CD4-positive, alpha-beta T cell treated with Interferon alpha-2 for 1 hour (primary cell): ENCODE measurements at places on chromosomes 16 and 17.

DNA sequence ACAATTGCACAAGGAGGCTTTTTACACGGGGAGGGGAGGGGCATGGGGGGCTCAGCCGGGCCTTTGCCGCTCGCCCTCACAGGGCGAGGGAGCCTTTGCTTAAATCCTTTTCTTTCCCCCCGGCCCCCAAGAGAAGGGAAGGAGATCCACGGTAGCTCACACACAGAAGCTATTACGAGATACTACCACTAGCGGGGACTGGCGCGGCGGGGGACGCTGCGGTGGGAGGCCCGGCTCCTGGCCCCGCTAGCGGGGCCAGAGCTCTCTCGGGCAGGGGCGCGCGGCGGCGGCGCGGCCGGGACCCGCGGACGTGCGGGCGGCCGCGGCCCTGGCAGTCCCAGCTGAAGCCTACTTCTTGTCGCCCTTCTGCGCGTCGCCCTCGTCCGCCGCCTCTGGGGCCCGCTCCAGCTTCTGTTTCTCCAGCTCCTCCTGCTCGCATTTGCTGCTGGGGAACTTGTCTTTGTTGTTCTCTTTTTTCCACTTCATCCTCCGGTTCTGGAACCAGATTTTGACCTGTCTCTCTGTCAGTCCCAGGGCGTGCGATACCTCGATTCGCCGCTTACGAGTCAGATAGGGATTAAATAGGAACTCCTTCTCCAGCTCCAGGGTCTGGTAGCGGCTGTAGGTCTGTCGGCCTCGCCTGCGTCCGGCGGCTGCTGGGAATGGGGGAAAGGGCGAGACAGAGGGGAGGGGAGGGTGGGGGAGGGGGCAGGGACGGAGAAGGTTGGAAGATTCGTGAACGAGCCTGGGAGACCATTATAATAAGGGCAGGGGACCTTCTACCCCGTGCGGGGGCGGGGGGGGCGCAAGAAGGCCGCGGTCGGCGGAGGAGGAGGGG, 2.0 kb downstream of the HOXB8 start:
- peak; percentile 65 for DNase-seq

- no peak for DNase-seq
Observed at GRCh38 chr17:22337467-22337866, 645.1 kb downstream of the KCNJ18 start.

DNA sequence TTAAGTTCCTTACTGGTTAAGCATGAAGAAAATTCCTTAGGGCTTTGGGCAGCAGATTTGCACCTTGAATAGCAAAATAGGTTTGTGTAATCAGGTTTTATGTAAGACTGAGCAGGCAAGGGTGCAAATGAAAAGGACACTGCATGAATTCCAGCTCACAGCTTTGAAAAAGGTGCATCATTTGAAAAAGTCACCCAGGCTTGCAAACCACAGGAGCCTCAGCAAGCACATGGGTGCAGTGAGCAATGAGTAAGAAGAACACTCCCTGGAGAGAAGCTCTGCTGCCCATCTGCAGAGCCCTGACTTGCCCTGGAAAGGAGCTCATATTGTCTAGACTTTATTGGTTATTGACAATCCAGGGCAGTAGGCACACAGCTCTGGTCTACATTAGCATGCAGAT, 165.6 kb upstream of the KCNJ16 start:
- no peak for DNase-seq

GRCh38 chr16:1309888-1310831, 724 bp downstream of the UBE2I start:
- DNase-seq = peak; percentile 53

- no peak for DNase-seq
Observed at GRCh38 chr17:3851461-3852100, 5.5 kb upstream of the NCBP3 start.
